ENCODE measurements at places on chromosomes 12 and 14.

GRCh38 chr14:69712599-69713088 lies 54.3 kb upstream of the SRSF5 start:
- no peak for DNase-seq

DNA sequence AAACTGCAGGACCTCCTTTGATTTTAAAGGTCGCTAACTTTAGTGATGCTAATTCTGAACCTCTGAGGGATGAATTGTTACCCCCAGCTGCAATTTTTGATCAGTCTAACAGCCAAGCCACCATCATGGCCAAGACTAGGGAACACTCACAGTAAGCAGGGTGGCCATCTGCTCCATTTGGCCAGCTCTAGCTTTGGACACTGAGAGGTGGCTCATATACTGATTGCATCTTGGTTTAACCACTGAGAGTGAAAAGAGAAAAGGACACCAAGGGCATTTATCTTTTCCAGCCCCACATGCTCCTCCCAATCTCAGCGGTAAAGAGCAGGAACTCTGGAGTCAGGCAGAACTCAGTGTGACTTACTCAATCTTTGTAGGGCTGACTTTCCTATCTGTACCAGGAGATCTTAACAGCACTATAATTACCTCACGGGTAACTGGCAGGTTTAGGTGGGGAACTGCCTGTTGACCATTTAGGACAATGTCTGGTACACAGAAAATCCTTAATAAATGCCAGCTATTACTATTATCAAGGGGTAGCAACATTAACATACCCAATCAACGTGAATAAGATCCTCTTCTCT lies 6.2 kb downstream of the LPCAT3 start:
- DNase-seq: no peak

GRCh38 chr14:35155962-35156361 lies 33.6 kb downstream of the PRORP start:
- DNase-seq: no peak

- no peak for DNase-seq
Observed at GRCh38 chr14:41957459-41957858, 350.8 kb downstream of the LRFN5 start.

- no peak for DNase-seq
Observed at GRCh38 chr14:61530296-61530695, 165.0 kb upstream of the HIF1A start.

- DNase-seq: no peak
Observed at GRCh38 chr12:109988903-109989302, 7.3 kb downstream of the GIT2 start.

DNA sequence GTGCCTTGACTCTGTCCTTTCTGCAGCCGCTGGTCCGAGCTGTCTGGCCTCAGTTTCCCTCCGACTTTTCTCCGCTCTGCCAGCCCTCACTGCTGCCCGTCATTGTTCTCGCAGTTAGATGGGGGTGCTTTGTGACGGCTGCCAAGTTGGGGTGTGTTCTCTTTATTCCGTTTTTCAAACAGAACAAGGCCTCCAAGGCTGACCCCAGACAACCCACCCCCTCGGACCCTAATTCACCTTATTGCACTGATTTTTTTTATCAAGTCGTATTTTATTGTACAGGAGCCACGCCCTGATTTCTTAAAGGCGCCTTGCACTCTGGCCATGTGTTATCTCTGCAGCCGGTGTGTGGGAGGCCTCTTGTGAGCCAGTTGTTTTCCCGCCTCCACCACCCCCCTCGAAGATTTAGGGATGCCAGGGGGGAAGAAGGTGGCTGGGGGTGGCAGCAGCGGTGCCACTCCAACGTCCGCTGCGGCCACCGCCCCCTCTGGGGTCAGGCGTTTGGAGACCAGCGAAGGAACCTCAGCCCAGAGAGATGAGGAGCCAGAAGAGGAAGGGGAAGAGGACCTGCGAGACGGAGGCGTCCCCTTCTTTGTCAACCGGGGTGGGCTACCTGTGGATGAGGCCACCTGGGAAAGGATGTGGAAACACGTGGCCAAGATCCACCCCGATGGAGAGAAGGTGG lies 1.3 kb downstream of the VASH1 start:
- DNase-seq: peak; percentile 65

DNA sequence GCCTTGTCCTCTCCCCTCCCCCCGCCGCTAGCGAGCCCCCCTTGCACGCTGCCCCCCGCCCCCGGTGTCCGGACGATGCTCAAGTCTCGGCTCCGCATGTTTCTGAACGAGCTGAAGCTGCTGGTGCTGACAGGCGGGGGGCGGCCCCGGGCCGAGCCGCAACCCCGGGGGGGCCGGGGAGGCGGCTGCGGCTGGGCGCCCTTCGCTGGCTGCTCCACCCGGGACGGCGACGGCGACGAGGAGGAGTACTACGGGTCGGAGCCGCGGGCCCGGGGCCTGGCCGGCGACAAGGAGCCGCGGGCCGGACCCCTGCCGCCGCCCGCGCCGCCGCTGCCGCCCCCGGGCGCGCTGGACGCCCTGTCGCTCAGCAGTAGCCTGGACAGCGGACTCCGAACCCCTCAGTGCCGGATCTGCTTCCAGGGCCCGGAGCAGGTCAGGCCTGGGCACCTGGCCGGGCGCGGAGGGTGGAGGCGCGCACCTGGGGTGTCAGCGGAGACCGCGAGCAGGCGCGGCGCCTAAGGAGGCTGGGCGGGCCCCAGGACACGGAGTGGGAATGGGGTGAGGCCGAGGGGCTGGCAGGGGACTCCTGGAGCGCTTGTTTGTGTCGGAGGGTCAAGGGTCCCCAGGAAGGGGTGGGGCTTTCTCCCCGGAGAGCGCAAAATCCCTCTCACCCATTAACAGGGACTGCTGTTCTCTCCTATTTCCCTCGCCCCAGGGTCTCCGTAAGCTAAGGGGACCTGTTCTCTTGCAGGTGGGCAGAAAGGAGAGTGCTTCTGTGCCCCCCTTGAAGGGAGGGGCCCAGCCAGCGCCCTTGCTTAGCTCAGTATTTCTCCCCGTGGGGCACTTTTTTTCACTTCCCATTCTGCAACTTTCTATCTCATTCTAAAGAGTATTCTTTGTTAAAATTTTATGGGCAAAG lies 810 bp downstream of the MARCHF9 start:
- no peak for DNase-seq

GRCh38 chr14:80523518-80524117 lies 312.3 kb upstream of the DIO2 start:
- no peak for DNase-seq

DNA sequence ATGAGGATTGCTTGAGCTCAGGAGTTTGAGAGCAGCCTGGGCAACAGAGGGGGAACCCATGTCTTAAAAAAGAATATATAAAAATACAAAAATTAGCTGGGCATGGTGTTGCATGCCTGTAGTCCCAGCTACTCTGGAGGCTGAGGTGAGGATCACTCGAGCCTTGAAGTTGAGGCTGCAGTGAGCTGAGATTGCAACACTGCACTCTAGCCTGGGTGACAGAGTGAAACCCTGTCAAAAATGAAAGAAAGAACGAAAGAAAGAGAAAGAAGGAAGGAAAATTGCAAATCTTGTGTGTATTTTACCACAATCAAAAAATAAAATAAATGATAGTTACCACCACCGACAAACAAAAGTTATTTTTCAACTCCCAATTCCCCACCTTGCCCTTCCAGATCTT lies 45.3 kb downstream of the SPRING1 start:
- DNase-seq: no peak

GRCh38 chr14:102231476-102232347 lies 73.3 kb downstream of the MOK start:
- DNase-seq: no peak

- peak; percentile 54 for DNase-seq
Observed at GRCh38 chr14:68655021-68655831, 137.6 kb downstream of the ZFP36L1 start.

- peak; percentile 70 for DNase-seq
Observed at GRCh38 chr12:39441963-39442830, 723 bp downstream of the KIF21A start.

DNA sequence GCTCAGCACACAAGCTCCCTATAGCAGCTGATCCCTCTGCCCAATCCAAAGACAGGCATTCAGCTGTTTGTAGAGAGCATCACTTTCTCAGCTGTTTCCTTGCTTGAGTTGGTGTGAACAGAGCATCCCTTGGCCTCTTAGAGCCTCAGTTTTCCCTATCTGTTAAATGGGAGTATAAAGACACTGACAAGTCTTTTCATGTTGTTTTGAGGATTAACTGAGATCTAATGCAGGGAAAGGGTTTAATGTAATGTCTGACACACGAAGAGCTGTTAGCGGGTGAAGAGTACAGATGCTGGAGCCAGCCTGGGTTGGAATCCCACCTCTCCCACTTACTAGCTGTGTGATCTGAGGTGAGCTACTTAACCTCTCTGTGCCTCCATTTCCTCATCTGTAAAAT lies 149.5 kb downstream of the PHETA1 start:
- no peak for DNase-seq

Data from tibial artery (tissue), 4 donors.